NCI-H2081 treated with DMSO at 0.1 percent for 48 hours (cell line): ENCODE measurements at places on chromosomes 1 and 21.

DNA sequence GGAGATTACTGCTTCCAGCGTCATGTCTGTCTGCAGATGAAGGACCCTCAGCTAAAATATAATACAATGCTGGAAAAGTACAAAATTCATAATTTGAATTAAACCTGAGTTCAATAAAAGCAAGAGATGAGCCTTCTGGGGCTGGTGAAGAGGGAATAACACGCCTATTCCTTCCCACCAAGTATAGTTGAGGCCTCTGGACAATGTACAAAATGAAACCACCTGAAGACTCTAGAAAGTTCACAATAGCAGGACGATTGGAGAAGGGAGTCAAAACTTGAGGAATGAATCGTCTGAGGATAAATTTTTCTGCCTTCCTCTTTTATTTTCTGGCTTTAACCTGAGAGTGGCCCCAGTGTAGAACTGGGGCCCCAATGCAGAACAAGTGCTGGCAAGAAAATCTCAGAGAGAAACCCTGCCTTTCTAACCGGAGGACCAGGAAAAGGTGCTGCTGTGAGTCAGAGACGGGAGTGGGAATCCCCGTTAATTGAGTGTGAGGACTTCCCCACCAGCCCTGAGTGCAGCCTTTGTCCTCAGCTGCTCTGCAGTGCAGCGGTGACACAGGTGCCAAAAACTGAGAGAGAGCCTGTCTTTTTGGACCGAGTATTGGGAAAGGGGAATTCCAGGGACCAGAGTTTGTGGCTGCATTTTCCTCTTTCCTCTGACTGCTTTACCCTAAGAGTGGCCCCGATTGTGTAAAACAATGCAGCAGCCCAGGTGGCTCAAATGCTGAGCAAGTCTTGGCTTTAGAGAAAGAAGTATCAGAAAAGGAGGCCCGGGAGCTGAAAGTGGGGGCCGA is 264.9 kb downstream of the DYRK1A start:
- no peak for DNase-seq

- no peak for DNase-seq
These were observed 26.1 kb downstream of the METTL13 start for GRCh38 chr1:171807556-171807955.

DNA sequence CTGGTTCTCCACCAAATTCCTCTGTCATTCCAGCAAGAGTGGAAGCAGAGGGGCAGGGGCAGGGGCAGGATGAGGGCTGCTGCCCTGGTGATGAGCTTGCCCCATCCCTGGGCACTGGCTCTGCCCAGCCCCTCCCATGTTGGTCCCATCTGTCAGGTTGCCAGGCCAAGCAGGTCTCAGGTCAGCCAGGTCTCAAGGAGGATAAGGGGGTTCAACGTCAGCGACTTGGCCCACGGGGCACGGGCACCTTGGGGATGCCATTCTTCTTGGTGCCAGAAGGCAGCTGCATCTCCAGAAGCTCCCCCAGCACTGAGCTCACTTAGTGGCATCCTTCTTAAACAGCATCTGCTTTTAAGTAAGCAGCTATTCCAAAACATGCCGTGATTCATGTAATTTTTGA is 133.1 kb downstream of the AJAP1 start:
- no peak for DNase-seq

GRCh38 chr1:234729561-234730474 is 119.8 kb upstream of the IRF2BP2 start:
- no peak for DNase-seq

- no peak for DNase-seq
These were observed 50.9 kb upstream of the ARHGEF16 start for GRCh38 chr1:3403388-3404231.

DNA sequence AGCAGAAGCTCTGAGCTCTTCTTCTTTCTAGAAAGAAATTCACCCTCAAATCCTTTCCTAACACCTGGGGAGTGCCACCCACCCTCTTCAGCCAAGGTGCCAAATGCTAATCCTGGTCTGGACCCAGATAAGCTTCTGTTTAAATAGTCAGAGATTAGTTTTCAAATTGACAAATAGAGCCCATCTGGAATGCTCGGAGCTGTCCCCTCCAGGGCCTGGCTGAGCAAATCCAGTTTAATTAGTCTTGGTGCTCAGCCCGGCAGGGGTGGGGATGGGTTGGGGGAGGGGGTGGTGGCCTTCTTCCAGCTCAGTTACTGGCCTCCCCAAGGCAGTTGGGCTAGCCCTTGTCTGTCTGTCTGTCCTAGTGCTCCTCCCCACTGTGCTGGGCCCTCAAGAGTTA is 269.5 kb downstream of the GRIK3 start:
- no peak for DNase-seq

DNA sequence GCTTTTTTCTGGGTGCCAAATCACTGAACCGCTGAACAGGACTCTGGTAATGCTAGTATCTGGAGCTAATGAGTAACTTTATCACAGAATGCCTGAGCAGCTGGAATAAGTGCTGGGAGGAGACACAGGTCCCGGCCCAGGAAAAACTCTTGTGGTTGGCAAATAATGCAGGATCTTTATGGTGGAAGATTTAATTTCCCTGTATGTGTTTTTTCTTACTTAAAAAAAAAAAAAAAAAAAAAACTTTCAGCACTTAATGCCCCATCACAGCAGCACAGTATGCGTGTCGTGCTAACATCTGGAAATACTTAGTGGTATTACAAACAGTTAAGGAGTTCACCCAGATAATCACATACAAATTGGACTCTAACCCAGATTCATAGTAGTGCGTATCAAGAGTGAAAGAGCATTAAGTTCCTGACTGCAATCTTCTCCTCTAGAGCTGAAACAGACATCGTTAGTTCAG is 220.7 kb downstream of the TOMM20 start:
- no peak for DNase-seq

GRCh38 chr1:160177667-160178066 is 12.7 kb upstream of the CASQ1 start:
- no peak for DNase-seq

GRCh38 chr1:232057217-232057895 is 430.8 kb downstream of the DISC1 start:
- DNase-seq, result no peak

DNA sequence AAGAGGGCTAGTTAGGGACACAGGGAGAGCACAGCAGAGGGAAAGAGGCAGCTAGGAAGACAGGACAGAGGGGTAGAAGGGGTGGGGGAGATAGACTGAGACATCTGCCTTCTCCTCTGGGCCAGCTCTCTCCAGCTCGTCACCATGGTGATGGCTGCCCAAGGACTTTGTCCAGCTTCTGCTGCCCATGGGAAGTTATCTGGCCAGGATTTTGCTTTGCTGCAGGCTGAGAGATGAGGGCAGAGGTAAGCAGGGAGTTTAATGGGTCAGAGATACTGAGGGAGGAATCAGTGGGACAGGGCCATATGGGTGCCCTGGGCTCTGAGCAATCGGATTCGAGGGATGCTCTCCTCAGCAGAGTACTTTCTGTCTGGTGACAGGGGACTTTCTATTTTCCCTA is 34.5 kb upstream of the GPR37L1 start:
- no peak for DNase-seq

DNA sequence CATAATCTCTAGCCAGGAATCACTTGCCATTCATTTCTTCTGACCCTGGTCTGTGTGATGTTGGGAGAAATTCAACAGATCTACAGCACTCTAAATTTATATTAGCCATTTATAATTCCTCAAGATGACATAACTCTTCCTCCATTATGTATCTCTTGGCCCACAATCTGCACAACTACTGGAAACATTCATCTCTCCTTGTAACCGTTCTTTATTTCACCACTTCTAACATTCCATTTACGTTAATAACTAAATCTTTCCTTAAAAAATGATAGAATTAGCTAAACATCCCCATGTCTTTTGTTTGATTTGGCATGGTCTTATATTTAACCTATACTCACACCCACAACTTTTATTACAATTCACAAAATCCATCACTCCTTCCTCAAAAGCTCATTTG is 166.0 kb downstream of the COL11A1 start:
- DNase-seq, result no peak

DNA sequence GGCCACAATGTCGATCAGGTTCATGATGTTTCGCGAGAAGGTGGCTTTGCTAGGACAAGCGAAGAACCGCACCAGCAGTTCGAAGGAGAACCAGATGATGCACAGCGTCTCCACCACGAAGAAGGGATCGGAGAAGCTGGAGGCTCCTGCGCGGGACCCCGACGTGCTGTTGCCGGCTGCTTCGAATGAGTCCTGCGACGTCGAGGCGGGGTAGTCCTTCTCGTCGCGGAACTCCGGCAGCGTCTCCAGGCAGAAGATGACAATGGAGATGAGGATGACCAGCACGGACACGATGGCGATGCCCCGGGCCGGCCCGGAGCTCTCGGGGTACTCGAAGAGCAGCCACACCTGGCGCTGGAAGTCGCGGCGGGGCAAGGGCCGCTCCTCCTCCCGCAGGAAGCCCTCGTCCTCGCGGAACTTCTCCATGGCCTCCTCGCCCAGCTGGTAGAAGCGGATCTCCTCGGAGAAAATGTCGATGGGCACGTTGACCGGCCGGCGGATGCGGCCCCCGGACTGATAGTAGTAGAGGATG is 869 bp downstream of the KCNA3 start:
- DNase-seq, result no peak
